ENCODE measurements at places on chromosomes 5 and 9. TPM values are rescaled to one million over a fixed set of nuclear protein-coding genes. Genes with fewer than 3 reads are reported as not detected.

POU5F2 gene
- 0.53 TPM for total RNA-seq

DNA sequence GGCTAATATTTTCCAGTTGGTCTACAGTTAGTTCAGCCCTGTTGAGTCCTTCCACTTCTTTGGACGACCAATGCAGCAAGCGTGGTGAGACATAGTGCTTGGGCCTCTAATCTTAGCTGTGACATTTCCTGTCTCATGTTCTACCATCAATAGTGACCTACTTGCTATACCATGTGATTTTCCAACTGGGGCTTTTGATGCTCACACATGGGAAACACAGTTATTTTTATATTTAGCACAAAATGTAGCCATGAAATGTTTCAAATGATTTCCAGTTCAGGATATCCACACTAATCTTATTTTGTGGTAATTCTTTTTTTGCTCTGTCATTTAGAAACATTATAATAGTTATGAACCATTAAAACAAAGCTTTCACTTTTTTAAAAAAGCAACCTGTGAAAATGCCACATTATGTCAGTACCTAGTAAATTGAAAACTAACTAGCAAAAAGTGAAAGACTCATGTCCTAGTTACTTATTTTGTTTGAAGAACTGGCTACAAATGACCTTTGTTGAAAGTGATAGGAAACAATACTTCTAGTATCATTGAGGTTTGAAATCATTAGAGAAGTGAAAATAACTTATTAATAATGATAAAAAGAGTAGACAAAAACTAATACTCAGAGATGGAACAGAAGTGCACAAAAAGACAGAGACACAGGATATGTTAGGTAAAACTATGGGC lies 18.3 kb downstream of the MARCHF3 start:
- no peaks in the 10 kb centered on the region for H3K4me1 ChIP-seq
- H3K27me3 ChIP-seq = no peaks in the 10 kb centered on the region
- no peak overlapping the region for H3K4me3 ChIP-seq
- DNase-seq = no peak

DNA sequence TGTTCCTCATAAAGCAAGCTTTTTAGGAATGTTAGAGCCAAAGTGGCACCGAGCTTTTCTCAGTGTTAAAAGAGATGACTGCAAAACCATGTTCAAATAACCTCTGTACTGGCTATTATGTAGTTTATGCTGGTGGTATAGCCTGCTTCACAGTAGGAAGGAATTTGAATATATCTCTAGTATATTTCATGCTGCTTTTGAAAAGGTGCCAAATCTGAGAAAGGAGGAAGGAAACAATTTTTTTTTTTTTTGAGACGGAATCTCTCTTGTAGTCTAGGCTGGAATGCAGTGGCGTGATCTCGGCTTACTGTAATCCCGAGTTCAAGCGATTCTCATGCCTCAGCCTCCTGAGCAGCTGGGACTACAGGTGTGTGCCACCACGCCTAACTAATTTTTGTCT lies 13.5 kb downstream of the CREBRF start:
- no peak for DNase-seq
- no peaks in the 10 kb centered on the region for H3K4me1 ChIP-seq
- no peak overlapping the region for H3K4me3 ChIP-seq

GRCh38 chr5:160089531-160089930 lies 29.7 kb downstream of the PWWP2A start:
- no peak for DNase-seq
- H3K27ac ChIP-seq = no peak overlapping the region
- no peaks in the 10 kb centered on the region for H3K27me3 ChIP-seq
- H3K4me3 ChIP-seq = no peak overlapping the region
- H3K4me1 ChIP-seq = no peaks in the 10 kb centered on the region

DNA sequence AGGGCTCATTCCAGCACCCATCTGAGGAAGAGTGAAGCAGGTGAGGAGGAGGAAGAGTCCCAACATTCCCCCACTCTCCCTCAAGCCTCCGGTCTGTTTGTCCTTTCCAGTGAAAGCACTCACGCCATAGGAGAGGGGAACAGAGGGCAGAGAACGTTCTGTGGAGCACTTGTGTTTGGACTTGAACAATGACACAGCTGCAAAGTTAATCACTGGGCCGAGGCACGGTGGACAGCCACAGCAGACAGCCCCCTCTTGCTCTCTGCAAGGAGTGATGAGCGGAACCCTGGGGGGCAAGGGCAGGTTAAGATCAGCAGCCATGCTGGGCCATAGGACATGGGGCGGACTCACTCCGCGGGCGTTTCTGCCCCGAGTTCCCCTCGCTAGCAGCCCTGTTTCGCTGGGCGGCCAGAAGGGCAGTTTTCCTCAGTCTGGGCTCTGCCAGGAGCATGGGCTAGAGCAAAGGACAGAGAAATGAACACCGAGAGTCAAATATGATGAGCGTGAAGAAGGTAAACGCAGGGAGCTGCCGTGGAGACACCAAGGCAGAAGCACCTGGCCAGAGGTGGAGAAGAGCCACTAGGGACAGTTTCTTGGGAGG lies 185.7 kb downstream of the GAPVD1 start:
- H3K4me1 ChIP-seq = peaks cover 16% of the 10 kb centered on the region
- H3K27ac ChIP-seq = peak overlapping the region; percentile 59
- no peak for DNase-seq
- H3K36me3 ChIP-seq = peaks cover 13% of the 10 kb centered on the region
